ENCODE measurements at places on chromosomes 6 and 20.

GRCh38 chr6:101203664-101204063 lies 189.8 kb upstream of the GRIK2 start:
- DNase-seq: no peak

DNA sequence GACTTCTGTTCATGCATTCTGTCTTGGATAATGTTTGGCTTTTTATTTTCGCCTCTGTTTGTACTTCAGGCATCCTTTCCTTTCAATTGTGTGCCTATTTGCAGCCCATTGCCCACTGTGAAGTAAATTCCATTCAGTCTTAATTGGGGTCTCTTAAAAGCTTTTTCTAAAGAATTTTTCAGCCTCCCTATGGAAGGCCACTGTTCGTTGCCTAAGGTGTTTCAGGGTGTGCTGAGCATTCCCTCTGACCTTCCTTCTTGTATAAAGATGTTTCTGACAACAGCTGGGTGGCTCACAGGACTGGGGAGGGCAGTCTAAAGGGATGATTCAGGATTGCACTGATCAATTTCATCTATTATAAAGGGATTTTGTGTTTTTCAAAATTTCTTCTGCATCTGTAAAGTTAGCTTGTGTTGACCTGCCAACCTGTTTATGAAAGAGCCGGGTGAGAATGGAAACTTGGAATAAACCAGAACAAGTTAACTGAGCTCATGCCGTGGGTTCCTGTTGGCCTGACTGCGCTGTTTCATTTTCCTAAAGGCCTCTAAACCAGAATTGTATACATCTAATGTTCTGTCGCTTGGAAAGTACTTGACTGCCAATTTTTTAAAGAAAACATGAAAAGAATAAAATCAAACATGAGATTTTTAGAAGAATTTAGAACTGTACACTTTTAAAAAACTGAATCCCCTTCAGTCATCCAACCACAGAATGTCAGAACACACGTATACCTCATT lies 14.3 kb downstream of the PHACTR2 start:
- no peak for DNase-seq

DNA sequence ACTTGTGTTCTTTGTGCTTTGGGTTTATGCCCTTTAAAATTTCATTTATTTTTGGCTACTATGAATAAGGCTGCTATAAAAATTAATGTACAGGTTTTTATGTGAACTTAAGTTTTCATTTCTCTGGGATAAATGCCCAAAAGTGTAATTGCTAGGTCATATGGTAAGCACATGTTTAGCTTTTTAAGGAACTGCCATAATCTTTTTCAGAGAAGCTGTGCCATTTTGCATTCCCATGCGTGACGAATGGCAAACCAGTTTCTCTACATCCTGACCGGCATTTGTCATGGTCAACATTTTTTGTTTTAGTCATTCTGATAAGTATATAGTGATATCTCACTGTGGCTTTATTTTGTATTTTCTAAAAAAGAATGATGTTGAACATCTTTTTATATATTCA lies 236.0 kb upstream of the SGK1 start:
- DNase-seq: no peak

GRCh38 chr6:53446151-53446550 lies 97.4 kb upstream of the ELOVL5 start:
- no peak for DNase-seq

DNA sequence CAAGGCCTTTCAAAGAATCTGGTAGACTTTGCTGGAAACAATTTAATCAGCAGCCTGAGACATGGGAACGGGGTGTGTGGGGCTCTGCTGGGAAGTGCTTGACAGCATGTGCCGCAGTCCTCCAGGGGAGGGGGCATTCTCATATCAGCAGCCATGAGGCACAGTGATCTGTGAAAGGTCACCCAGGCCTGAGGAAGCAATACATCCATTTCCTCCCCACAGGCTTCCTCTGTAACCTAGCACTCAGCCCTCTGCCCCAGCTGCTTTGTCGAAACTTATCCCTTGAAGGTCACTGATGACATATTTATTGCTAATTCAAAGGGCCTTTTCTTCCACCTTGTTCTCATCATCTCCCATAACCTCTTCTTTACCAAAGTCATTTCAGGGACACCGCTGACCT lies 103.3 kb downstream of the TNFAIP3 start:
- no peak for DNase-seq

DNA sequence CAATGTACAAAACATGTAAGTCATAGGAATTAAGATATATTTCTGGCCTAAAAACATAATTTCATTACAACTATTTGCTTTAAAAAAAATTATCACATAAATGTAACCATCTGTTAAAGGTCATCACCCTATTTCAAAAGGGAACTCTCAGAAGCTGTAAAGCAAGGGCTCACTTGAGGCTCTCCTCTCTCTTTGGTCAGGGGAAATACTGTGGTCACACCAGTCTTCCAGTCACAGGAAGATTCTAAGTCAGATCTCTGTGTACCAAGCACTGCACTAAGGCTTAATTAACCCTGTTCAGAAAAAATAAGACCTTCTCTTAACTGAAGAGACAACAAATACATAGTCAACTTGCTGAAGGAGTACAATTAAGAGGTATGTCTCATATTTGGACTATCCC lies 75.6 kb downstream of the MMS22L start:
- DNase-seq: no peak

DNA sequence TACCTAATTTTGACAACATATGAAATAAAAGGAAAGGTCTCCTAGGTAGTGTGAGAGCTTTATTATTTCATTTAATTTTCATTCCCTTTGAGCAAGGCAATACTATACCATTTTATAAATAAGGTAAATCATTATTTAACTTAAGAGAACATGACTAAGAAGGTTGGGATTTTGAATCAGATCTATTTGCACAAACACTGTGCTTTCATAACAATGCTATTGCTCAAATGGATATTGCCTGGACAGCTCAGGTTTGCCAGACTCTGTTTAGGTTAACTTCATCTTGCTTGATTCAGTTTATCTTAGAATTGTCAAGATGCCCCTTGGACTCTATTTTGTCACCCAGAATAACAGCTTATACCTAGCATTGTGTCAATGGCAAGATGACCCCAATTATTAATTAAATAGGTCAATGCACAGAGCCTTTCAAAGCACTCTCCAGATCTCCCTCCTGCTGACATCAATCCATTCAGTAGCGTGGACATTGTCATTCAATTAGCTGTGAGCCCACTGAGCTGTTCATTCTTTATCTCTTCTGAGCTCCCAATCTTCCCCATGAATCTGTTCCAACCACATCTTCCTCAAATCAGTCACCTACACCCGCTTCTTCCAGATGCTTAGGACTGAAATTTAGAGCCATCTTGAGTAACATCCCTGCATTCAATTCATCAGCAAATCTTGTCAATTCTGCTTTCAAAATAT lies 42.1 kb upstream of the TMEM30A start:
- no peak for DNase-seq

DNA sequence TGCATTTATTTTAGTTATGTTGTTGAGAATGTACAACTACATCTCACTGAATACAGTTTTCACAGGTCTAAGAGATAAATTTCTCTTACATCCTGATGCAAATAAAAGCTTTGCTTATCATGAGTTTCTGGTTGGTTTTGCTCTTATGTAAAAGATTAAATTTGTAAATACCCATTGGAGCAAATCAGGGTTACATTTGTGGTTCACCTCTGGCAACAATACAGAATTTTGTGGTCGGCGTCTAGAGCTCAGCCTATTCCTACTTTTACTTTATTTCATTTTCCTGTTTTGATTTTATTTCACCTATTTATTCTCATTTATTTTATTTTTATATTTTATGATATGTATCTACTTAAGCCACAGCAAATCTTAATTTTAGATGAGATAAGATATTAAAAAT lies 271.9 kb upstream of the MARCKS start:
- DNase-seq: no peak

GRCh38 chr6:43020847-43021246 lies 576 bp upstream of the RRP36 start:
- no peak for DNase-seq

GRCh38 chr6:13479971-13480434 lies 7.4 kb downstream of the GFOD1 start:
- no peak for DNase-seq

DNA sequence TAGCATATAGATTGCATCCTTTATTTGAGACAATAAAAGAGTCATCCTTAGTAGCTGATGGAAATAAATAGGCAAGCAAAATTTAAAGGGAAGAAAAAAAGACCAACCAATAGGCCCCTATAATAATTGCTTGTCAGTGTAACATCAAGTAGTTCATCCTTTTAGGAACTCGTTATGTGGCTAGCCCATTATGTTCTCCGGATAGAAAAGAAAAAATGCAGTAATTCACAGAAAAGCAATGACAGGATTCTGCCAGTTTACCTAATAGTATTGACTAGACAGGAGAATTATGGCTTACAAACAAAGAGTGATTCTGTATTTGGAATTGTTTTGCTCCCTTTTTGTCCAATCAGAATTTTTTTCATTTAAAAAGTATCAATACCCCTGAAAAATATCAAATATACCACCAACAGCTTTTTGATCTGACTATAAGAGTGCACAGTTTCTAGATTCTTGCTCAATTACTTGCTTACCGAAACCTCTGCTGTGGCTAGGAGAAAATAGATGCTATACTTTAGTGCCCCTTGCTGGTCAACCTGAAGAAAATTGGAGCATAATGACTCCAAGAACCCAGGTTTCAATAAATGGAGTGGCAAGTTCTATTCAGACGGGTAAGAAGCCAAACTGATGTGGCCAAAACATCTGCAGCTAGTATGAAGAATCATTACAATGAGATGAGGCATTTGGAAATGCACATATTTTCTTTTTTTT lies 91.5 kb upstream of the SASH1 start:
- DNase-seq: no peak

- no peak for DNase-seq
These were observed 12.6 kb downstream of the MYLIP start for GRCh38 chr6:16141514-16141913.

- no peak for DNase-seq
These were observed 63.7 kb downstream of the C6orf118 start for GRCh38 chr6:165245701-165246100.

- DNase-seq: no peak
These were observed 51.0 kb upstream of the FBXO30 start for GRCh38 chr6:145865595-145865994.

GRCh38 chr6:35757456-35758123 lies 18.8 kb upstream of the CLPSL2 start:
- no peak for DNase-seq

DNA sequence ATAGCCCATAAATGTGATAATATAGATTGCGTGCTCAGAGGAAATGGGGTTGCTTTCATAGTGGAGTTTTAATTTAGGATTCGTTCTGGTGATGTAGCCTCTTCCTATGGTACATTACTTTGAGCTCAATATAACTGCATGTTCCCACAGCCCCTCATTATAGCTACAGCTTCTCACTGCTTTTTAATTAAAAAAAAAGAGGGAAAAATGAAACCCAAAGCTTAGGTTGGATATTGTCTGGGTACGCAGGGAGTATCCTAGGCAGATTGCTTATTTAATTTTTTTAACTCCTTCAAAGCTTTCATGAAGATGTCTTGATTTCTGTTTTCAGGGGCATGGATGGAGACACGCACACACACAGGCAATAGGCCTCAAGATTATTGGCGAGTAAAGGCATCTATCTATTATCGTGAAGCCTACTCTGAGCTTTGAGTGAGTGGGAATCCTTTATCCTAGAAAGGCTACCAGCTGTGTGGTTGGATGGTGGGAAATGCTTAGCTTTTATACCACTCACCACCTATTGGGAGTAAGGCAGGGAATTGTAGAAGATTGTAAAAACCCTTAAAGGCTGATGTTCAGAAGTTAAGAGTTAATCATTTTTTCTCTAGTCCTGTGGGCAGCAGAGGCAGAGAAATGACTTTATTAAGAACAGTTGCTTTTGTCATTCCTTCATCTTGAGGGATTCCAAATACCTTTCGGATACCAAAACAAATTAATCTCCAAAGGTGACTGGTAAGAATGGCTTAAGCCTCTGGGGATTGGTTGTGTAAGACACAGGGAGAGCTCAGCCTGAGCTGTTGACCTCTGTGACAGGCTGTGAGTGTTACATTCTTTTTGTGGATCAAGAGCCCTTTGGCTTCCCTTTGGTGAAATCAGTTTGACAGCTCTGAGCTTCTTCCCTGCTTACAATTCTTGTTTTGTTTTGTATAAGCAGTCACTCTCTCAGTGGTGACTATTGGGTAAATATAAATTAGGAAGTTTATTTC lies 33.4 kb downstream of the CTNNBL1 start:
- DNase-seq: no peak

- no peak for DNase-seq
These were observed 81.4 kb downstream of the ANKS1A start for GRCh38 chr6:34970488-34970887.

DNA sequence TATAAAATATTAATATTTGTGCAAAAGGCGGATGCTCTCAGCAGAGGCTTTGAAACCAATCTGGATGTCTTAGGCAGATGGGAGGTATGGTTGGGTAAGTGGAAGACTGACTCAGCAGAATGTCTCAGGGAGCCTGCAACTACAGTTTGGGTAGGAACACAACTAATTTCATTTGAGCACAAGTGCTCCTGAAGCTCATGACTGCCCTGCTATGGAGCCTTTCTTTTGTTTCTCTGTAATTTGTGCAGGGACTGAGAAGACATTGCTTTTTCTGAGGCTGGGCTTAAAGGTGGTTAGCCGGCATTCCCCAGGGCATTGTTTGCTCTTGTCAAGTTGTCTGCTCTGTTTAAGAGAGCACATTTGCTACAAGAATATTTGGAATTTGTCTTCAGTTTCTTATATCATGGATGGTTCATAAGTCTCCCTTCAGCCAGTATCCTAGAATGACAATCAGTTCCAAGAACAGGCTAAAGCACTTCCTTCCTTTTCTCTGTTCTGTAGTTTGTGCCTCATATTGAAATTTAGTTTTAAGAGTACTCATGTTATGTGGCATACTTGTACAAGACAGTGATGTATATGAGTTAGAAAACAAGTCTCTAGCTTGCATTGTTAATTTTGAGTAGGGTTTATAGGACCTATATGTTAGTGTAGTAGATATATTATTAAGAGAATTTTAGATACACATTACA lies 208.3 kb downstream of the ZFAND3 start:
- DNase-seq: no peak

- DNase-seq: no peak
These were observed 108.7 kb downstream of the GPX5 start for GRCh38 chr6:28634411-28634760.
